ENCODE measurements at places on chromosomes 5 and 9. TPM values are rescaled to one million over a fixed set of nuclear protein-coding genes. Genes with fewer than 3 reads are reported as not detected.

GNAQ gene
- 17.8 TPM for total RNA-seq

SLC2A6 gene
- 4.3 TPM for total RNA-seq

FAM221B gene
- not detected for total RNA-seq

KLF4 gene
- total RNA-seq = 62.9 TPM

C1QTNF2 gene
- 1.5 TPM for total RNA-seq

SPARC gene
- total RNA-seq = 567 TPM

SIT1 gene
- total RNA-seq = not detected

ARL14EPL gene
- total RNA-seq = not detected

HEMGN gene
- 0.31 TPM for total RNA-seq

ALDOB gene
- 0.24 TPM for total RNA-seq

CHSY3 gene
- 2.5 TPM for total RNA-seq

IFNA2 gene
- not detected for total RNA-seq

C5 gene
- 1.1 TPM for total RNA-seq

FAM151B gene
- 1.9 TPM for total RNA-seq

KCNV2 gene
- not detected for total RNA-seq

All from right atrium auricular region (tissue), 2 donors.